Activated CD8-positive, alpha-beta memory T cell treated with anti-CD3 and anti-CD28 coated beads, Interleukin-2, amount 10 ng/mL, durations not matched to agents 7 days and 5 days (primary cell): ENCODE measurements at places on chromosomes 1 and 21.

DNA sequence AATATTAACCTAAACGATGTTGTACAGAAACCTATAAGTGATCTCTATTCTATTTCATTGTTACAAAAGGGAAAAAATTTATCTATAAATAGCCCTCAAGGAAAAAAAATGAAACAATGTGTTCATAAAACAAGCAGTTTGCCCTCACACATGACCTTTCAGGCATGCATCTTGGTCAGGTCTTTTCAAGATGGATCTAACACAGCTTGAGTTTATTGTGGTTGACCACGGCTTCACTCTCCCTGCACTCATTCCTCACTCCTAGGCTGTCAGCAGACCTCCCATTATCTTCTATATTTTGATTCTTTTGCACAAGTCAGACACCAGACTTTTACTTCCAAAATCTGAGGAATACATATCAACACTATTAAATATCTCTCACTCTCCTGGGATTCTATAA is 544.3 kb downstream of the KCNT2 start:
- DNase-seq, result no peak

GRCh38 chr1:222097588-222097987 is 355.7 kb upstream of the DUSP10 start:
- DNase-seq, result no peak

GRCh38 chr1:53592521-53592982 is 133.4 kb downstream of the DMRTB1 start:
- DNase-seq, result no peak

GRCh38 chr1:19643602-19644394 is at the start of gene NBL1:
Gene NBL1, plus strand, starts transcription at chr1:19644311. Its CDS starts 10,720 bp downstream, at chr1:19655031.
- peak; percentile 78 for DNase-seq

DNA sequence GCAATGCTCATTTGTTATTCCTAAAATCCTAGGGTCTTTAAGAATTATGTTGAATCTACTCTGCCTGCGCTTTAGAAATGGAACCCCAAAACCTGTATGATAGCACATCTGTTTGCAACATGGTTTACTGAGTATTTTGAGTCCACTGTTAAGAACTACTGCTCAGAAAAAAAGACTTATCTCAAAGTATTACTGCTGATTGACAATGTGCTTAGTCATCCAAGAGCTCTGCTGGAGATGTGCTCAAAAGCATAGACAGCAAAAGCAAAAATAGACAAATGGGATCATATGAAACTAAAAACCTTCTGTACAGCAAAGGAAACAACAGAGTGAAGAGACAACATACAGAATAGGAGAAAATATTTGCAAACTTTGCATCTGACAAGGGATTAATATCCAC is 107.0 kb downstream of the CTH start:
- DNase-seq, result no peak

- DNase-seq, result peak; percentile 96
Measured at GRCh38 chr1:155859234-155859829, at the start of gene SYT11. Gene SYT11, plus strand, starts transcription at chr1:155859567. Its CDS starts 195 bp downstream, at chr1:155859762.

DNA sequence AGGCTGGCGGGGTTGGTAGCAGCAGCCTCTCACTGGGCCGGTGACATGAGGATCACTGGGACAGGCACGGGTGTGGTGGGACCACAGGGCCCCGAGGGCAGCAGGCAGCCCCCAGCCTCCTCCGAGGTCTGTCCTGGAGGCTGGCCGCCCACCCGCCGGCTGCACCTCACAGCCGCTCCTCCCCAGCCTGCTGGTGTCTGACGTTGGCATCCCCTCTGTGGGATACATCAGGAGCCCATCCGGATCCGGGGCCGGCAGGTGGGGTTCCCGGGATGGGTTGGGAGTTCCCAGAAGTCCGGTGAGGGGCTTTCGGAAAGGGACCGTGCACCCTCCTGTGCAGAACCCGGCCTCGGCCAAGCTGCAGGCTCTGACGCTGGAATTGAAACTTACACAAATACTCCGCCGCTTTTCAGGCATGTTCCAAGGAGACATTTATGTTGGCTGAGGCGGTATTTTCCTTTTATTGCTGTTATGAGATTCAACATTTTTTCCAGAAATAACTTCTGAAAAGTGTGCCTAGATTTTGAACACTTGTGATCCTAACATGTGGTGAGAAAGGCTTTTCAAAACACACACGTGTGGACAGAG is 142.1 kb upstream of the ARHGEF16 start:
- no peak for DNase-seq

- DNase-seq, result peak; percentile 65
Measured at GRCh38 chr1:181936768-181937581, 124.5 kb downstream of the ZNF648 start.

DNA sequence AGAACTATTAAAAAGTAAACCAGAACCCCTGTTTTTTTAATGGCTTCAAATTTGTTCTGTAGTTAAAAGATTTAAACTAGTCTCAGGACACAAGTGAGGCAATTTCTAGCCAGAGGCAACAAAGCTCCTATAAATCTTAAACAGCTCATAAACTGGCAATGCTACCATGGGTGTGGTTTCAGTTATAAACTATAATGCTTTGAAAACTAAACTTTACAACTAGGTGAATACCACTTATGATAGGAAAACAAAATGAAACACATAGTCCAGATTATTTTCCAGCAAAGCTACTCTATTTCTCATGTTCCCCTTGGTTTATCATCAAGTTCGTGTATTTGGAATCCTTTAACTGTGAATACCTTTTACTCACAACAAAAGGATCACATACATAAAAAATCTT is 282.5 kb downstream of the VAV3 start:
- DNase-seq, result no peak

GRCh38 chr1:36369061-36369861 is 16.5 kb downstream of the STK40 start:
- peak; percentile 88 for DNase-seq

DNA sequence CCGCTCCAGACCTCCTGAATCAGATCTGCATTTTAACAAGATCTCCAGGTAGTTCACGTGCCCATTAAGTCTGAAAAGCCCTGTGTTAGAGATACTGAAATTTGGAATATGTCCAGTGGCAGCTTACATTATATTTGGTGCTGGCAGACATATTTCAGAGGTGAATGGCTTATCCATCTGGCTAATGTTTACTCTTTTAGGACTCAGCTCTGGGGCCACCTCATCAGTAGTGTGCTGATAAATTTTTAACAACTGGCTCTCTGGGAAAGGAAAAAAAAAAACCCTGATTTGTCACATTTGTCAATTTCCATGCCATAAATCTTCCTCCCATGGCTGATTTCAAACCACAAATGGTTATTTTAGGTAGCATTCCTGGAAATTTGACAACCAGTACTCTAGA is 25.3 kb upstream of the SYT6 start:
- DNase-seq, result no peak

- DNase-seq, result no peak
Measured at GRCh38 chr1:215104283-215104682, 21.7 kb downstream of the KCNK2 start.

DNA sequence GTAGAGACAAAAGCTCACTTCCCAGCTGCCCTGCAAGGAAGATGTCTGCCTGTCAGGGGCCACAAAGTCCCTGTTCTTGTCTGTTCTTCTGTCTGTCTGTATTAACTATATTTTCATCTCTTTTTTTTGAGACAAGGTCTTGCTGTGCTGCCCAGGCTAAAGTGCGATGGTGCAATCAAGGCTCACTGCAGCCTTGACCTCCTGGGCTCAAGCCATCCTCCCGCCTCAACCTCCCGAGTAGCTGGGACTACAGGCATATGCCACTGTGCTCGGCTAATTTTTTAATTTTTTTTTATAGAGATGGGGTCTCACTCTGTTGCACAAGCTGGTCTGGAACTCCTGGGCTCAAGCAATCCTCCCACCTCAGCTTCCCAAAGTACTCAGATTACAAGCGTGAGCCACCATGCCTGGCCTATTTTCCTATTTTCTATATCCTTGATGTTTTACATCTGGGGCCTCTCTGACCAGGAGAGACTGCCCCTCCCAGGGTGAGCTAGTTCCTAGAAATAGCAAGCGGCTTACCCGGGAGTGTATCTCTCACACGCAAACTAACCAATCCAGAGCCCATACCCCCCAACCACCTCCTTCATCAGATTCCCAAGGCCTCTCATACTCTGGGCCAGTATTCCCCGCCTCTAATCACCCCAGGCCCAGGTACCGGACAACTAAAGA is 5.4 kb upstream of the KLHDC7A start:
- no peak for DNase-seq

GRCh38 chr1:54652168-54652567 is 10.6 kb downstream of the MROH7 start:
- DNase-seq, result no peak

- no peak for DNase-seq
Measured at GRCh38 chr1:91697861-91698260, 188.1 kb downstream of the TGFBR3 start.

GRCh38 chr1:70411360-70411844 is 334 bp downstream of the CTH start:
- DNase-seq, result no peak

GRCh38 chr1:42806171-42806570 is 10.8 kb upstream of the ERMAP start:
- DNase-seq, result no peak

- no peak for DNase-seq
Measured at GRCh38 chr1:200524092-200524491, 96.5 kb downstream of the KIF14 start.

- no peak for DNase-seq
Measured at GRCh38 chr1:198258491-198258890, 101.7 kb downstream of the NEK7 start.

- no peak for DNase-seq
Measured at GRCh38 chr21:41706263-41706639, 60.6 kb downstream of the RIPK4 start.

- DNase-seq, result no peak
Measured at GRCh38 chr1:71357708-71358107, 276.9 kb upstream of the ZRANB2 start.

- no peak for DNase-seq
Measured at GRCh38 chr1:183580281-183580682, 10.0 kb downstream of the NCF2 start.

DNA sequence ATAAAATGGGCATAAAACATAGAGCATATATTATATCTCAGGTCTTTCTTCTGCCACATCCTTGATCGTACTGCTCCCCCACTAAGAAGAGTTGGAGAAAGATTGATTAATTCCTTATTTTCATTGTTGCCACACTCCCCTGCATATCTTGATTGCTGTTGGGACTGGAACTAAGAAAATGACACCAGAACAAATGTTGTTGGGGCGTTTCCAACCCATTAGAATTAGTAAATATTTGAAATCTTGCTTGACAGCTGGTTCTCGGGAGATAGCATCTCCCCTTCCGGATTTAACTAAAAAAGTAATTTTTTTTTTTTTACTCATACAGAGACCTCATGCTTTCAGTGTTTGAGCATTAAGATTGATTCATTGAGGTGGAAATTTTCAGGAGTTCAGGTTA is 493.0 kb upstream of the PLXNA2 start:
- DNase-seq, result no peak

GRCh38 chr1:203295796-203296195 is 9.5 kb upstream of the BTG2 start:
- DNase-seq, result no peak

DNA sequence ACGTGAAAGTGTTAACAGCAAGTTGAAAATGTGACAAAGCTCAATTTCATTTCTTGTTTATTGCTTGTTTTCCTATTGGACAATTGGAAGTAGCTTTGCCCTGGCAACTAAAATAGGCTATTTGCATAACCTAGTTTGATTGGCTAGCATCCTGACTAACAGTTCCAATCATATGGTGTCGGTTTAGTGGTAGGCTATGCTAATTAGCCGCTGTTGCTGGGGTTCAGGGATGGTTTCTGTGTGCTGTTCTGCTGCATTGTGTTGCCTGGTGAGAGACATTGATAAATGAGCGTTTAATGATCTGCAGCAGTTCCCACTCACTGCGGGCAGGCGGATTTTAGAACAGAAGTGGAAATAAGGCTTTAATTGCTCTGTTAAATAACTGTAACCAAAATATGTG is 68.5 kb downstream of the DYRK1A start:
- DNase-seq, result peak; percentile 64

GRCh38 chr1:2231532-2232254 is 3.6 kb downstream of the SKI start:
- peak; percentile 78 for DNase-seq

DNA sequence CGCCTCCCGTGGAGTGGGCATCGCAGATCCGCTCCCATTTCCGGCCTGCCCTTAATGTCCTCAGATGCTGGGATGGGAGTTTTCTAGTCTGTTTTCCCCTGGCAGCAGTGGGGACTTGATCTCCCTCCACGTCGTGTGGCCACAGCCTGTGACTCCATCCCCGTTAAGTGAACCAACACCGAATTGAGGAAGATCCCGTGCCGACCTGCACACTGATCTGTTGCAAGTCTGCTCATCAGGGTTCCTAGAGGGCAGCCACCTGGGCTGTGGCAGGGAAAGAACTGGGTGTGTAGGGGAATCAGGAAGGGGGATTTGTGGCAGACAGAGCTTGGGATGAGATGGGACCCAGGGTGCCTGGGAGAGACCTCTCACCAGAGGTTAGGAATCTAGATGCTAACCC is 23.3 kb upstream of the CDK18 start:
- peak; percentile 47 for DNase-seq

DNA sequence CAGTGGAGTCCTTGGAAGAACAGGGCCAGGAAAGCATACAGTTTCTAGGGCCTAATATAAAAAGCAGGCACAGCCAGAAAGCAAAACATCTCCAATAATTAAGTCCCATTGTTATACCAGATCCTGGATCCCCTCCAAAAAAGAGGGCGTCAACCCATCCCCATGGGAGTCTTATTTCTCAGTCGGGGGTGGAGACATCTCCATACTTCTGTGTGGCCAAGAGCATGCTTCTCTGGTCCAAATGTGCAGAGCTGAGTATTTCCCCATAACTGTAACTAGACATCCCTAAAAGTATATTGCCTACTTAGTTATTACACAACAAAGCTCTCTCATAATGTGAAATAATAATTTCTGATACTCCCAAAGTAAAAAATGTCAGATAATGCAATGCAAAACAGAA is 104.2 kb upstream of the SOX13 start:
- no peak for DNase-seq

DNA sequence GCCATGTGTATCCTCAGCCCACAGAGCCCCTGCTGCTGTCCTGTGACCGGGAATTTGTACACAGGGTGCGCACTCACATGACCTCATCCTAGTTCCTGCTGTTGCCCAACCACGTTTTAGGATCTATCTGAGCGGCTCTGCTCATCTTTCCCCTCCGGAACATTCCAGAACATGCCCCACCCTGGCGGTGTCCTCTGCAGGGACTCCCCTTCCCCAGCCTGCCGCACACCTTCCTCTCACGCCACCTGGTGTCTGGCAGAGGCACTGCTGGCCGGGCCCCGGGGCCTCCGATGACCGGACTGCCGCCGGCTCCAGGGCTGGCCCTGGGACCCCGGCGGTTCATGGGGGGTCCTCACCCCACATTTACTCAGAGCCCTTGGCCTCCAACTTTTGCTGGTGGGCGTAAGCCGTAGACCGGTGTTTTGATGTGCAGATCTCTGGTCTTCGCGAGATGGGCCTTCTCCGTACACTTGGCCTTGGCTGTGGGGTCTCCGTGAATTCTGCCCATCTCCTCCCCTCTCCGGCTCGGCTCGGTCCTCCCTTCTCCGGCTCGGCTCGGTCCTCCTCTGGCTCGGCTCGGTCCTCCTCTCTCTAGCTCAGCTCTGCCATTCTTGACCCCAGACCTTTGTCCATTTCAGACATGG is 29.5 kb downstream of the ARHGEF16 start:
- peak; percentile 52 for DNase-seq

GRCh38 chr1:210848474-210848873 is 285.5 kb downstream of the KCNH1 start:
- no peak for DNase-seq
